ENCODE measurements at places on chromosomes 13 and 19. TPM values are rescaled to one million over a fixed set of nuclear protein-coding genes. Genes with fewer than 3 reads are reported as not detected.

Gene GPC5
- total RNA-seq: 8.1 TPM

Gene SPTBN4
- 1.5 TPM for total RNA-seq

Gene GRK1
- total RNA-seq: 0.09 TPM

Gene IL17D
- total RNA-seq: 3.8 TPM

Gene CASP14
- not detected for total RNA-seq

Gene LRP3
- 22.0 TPM for total RNA-seq
